Cortex of kidney (tissue), 1 donor: ENCODE measurements at places on chromosomes 3 and 15.

GRCh38 chr15:64232400-64232799 lies 69.6 kb upstream of the PPIB start:
- no peak for DNase-seq

- DNase-seq: no peak
Observed at GRCh38 chr3:12953201-12953995, 112.0 kb upstream of the RPL32 start.

DNA sequence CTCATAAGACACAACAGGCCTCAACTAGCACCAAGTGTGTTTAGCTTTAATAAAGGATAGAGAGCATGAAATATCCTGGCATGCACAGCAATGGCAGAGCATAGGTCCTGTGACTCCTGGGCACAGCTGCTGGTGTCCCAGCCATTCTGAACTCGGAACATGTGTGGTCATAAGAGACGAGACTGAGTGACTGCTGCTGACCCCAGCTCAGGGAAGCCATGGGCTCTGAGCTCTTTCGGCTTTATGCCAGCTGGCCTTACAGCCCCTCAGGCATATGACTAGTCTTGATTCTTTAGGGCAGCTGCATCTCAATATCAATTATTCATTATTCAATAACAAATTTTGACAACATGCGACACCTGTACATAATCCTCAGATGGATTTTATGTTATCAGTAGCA lies 62.4 kb upstream of the TOPAZ1 start:
- DNase-seq: no peak

GRCh38 chr3:183460081-183461055 lies 31.9 kb upstream of the MCF2L2 start:
- no peak for DNase-seq

DNA sequence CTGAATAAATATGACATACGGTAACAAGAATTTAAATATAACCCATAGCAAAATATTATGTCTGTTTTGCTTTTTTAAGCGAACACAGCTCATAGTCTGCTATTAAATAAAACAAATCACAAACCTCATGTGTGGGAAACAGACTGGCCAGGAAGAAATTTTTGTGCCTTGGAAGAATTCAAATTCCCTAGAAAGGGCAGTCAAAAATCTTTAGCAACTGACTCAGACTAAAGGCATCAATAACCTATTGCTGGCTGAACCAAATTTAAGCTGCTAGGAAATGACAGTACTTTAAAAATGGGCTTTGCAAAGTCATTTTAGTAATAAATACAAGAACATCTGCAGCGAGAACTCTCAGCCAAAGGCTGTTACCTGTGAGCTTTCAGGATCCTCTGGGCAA lies 151.4 kb downstream of the PLD1 start:
- no peak for DNase-seq

- DNase-seq: no peak
Observed at GRCh38 chr3:160986069-160986468, 119.1 kb downstream of the B3GALNT1 start.

- DNase-seq: no peak
Observed at GRCh38 chr3:172347895-172348679, 100.2 kb downstream of the GHSR start.

GRCh38 chr3:13045904-13046568 lies 27.2 kb downstream of the IQSEC1 start:
- DNase-seq: no peak

- DNase-seq: no peak
Observed at GRCh38 chr3:119497820-119498185, 544 bp upstream of the TIMMDC1 start.

GRCh38 chr3:66133050-66133757 lies 87.6 kb upstream of the SLC25A26 start:
- DNase-seq: no peak

DNA sequence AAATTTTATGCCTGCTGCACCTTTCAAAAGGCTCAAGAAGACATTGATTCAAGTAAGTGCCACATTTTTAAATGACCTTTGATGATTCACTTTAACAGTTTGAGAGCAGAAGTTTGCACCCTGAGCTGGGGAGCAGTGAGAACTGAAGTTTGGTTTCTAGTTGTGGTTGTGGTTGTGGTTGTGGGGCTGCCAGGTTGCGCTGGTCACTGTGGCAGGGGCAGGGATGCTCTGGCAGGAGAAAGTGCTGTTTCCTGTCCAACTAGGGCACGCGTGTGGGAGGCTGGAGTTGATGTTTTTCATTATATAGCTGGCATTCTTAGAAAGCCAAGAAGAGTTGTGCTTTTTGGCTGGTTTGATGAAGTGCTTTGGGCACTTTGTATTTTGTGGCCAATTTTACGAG lies 339.7 kb upstream of the NR2F2 start:
- DNase-seq: no peak

- no peak for DNase-seq
Observed at GRCh38 chr3:156253150-156253549, 132.8 kb downstream of the KCNAB1 start.

DNA sequence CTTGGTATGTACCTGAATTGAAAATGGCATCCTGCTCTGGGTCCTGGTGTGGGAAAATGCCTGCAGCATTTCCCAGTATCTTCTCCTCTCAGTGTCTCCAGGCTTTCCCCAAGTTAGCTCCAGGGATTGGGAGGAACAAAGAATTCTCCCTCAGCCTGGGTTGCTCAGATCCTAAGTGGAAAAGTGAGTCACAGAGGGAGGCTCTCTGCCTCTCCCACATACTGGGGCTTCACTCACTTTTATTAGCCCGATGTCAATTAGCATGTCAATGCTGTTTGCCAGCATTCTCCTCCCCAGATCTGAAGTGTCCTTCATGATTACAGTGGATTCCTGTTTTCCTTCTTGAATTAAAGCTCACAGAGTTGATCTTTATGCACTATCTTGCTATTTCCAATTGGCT lies 655.0 kb downstream of the EPHA3 start:
- DNase-seq: no peak

GRCh38 chr3:39255503-39256325 lies 24.1 kb downstream of the CX3CR1 start:
- DNase-seq: no peak
